ENCODE measurements at places on chromosomes 2 and 18.
A peak's percentile ranks its signal among the peaks of the same experiment; 100 is the strongest.

DNA sequence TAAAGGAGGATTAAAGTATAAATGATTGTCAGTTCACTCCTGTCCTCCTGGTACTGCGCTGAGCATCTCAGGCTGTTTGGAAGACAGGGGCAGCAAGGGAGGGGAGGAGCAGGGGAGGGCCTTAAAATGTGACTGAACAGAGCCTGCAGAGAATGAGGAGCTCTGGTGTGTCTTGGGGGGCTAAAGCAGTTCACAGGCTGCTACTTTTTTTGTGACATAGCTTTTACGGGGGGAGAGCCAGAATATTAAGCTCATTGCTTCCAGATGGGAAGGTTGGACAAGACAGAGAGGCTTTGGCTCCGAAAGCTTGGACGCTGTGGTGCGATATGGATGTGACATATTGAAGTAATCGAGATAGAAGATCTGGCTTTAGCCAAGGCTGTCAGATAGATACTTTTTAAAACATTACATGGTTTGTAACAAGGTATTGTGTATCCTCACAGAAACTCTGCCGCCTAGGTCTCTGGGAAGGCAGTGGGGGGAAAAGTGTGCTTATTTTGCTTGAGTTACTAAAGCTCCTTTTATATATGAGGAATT, 40.5 kb downstream of the RDH14 start:
- DNase-seq = no peak

DNA sequence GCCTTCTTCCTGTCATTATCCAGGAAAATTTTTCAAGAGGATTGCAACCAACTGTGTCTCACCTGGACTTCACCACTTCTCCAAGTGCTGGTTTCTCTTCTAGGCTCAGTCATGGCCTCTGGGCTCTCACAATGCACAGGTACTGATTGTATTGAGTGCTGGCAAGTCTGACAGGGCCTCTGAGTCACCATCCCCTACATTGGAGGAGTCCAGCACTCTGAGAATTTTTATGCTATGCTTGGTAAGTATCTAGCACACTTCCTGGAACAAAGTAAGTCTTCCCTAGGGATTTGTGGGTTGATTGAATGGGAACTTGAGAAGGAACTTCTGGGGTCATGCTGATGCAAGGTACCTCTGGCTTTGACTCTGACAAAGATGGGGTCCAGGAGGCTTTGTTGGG, 147.2 kb upstream of the CELF4 start:
- no peak for DNase-seq

DNA sequence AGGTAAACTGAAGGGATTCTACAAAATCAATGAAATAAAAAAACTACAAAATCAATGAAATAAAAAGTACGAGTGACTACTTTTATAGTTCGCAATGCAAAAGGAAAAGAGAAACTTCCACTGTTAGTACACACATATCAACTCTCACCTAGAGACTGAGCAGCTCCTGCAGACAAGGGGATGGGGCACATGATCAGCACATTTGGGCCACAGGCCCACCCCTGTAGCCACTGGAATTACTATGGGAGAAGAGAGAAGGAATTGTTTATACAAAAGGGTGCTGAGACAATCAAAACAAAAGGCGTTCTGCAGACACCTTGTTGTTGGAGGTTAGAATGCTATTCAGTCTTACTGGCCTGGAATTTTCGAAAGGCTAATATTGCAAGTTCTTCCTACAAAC, 34.7 kb upstream of the CD226 start:
- DNase-seq = no peak

DNA sequence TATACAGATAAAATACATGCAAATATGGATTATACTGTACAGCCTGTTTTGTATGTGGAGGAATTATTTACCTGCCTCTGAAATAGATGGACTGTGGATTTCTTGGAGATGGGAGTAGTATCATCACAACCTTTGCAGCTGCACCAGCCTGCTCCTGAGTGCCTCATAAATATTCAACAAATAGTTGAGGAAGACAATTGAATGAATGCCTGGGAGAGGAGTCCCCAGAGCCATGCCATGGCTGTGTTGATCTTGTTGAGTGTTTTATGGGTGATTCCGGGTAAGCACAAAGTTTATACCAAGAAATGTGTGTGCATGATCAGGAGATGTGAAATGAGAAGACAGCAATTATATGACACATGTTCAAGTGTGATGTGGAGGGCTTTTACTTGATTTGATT, 225.0 kb downstream of the FHOD3 start:
- no peak for DNase-seq

DNA sequence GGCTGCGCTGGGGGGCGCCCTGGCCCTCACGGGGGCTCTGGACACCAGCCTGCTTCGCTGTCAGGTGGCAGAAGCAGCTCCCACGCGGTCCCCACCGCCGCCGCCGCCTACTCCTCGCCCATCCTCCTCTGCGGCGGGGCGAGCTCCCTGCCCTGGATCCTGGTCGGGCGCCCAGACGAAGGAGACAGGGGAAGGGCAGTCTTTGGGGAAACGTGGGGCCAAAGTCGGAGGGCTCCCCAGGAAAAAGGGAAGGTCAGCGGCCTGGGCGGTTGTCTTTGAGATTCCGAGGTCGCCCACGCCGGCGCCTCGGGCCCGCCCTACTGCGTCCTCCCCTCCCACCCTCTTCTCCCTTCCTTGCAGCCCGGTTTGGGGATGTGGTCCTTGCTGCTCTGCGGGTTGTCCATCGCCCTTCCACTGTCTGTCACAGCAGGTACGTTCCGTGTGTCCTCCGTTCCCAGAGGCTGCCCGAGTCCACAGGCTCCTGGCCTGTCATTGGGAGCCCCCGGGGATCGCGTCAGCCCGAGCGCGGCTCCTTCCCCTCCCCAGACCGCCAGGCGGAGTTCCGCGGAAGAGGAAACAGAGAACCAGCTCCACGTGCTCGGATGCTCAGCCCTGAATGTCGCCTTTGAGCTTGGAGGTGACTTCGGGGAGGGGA, 800 bp downstream of the IL1RL2 start:
- DNase-seq = peak; percentile 5

- DNase-seq = no peak
These were observed 22.3 kb downstream of the INPP1 start for GRCh38 chr2:190365499-190366204.

DNA sequence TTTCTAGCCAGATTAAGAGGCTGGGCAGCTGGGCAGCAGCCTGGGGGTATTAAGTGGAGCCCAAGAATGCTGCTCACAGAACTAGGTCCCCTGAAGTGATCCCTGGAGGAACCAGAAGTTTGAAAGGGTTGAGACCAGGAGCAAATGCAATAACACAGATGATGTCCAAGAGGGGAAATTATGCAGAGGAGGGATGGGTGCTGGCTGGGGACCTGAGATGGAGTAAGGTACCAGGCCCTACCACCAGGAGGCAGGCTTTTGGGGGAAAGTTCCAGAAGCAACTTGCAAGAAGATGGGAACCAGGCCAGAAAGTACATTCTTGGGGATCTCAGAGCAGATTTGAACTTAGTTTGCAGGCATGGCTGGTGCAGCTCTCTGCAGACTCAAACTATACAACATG, 175.1 kb downstream of the NCK2 start:
- DNase-seq = no peak

DNA sequence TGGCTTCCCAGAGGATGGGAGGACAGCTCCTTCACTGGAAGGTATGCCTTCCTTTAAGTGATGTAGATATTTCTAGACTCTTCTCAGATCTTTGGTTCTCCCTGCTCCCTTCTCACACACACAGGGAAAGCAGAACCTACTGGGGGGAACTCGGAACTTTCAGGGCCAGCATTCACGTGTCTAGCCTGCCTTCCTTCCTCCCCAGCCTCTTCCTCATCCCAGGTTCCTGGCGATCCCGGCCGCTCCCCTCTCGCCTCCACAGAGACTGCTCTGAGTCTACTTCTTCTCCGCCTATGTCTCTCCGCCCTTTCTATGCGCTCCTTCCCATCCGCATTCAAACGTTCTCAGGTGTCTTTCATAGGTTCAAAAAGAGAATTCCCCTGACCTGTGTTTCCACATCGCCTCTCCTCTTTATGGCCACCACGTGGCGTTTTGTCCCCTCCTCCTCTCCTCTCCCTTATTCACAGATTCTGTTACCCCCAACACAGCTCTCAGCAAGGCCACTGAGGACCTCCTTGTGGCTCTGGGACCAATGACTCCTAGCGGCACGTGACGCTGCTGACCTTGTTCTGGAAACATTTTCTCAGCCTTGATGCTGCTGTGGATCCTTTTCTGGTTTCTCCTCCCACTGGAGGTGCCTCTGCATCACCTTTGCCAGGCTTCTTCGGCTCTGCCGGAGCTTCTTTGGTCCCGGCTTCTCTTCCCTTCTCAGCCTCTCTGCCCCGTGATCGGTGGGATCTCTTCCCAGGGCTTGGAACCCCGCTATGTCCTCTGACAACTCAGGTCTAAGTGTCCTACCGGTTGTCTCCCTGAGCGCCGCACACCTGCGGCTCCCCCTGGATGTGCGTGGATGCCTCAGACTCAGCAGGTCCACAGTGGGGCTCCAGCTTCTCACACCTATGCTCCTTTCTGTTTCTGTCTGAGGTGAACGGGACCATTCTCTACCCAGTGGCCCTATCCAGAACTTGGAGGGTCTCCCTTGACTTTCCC, 77.5 kb downstream of the VAPA start:
- DNase-seq = no peak

- DNase-seq = peak; percentile 99
These were observed 17.2 kb upstream of the C2orf74 start for GRCh38 chr2:61144697-61145268.

DNA sequence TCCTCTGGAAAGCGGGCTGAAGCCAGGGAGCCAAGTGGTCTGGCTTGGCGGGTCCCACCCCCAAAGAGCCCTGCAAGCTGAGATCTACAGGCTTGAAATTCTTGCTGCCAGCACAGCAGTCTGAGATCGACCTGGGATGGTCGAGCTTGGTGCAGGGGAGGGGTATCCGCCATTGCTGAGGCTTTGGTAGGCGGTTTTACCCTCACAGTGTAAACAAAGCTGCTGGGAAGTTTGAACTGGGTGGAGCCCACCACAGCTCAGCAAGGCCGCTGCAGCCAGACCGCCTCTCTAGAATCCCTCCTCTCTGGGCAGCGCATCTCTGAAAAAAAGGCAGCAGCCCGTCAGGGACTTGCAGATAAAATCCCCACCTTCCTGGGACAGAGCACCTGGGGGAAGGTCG, 12.6 kb upstream of the FLACC1 start:
- DNase-seq = no peak

DNA sequence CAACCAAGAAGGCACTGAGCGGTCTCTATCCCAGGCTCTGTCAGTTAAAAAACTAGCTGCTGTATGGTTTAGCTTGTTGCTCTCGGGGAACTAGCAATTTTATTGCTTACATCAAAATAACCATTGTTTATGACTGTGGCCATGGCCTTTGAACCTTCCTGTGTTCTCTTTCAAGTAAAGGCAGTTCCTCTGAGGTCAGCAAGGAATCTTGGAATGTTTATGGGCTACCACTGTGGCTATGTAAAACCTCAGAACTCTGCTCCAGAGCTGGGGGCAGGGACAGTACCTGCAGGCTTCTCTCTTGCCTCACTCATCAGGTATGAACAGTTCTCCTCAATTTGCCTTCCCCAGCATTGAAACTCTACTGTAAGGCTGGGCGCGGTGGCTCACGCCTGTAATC, 416.0 kb upstream of the NETO1 start:
- no peak for DNase-seq

- peak; percentile 50 for DNase-seq
These were observed 4.7 kb downstream of the CYTIP start for GRCh38 chr2:157438863-157439823.

- DNase-seq = no peak
These were observed 38.5 kb downstream of the PSMG2 start for GRCh38 chr18:12741351-12741750.

- no peak for DNase-seq
These were observed 28.4 kb upstream of the ANKRD44 start for GRCh38 chr2:197339016-197339415.

DNA sequence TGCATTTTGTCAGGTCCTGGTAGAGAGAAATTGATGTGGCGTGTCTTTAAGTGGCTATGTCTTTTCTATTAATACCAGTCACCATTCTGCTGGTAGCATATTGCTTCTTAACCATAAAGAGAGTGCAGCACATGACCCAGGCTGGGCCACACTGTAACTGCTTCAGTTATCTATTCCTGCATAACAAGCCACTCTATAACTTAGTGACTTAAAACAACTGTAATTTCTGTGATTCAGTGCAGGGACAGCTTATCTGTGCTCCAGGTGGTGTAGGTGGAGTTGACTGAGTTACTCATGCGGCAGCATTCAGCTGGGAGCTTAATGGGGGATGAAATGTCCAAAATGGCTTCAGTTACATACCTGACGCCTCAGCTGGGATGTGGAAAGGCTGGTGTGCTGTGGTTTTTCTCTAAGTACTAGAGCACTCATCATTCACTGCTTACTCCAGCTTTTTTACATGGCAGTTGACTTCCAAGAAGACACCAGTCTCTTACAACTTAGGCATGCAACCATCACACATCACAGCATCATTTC, 742.4 kb downstream of the SATB2 start:
- DNase-seq = no peak

GRCh38 chr2:238397356-238397755, 29.4 kb upstream of the ASB1 start:
- no peak for DNase-seq

DNA sequence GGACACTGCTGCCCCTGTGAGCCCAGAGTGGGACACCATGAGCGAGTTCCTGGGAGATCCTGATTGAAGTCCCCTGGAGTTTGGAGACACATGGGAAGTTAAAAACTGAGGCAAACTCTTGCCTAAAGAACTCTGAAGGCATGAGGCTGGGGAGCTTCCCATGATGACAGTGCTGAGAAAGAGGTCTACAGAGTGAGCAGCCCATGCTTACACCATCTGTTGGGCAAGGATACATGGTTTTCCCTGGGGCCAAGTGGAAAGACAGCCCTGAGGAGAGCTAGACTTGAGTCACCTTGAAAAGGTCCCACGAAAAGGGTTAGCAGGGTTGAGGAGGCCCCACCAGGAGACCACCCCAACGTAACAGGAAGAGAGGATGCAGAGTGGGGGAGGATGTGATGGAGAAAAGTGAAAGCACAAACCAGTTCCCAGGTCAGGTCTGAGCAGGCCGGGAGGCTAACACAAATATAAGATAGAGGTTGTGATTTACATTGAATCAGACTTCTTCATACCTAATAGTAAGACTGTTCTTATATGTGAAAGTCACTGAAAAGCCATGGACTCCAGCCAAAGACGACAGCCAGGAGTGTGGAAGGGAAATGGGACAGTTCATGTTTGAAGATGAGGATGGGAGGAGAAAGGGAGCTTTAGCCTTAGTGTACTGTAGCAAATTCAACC, 13.5 kb upstream of the FEZ2 start:
- no peak for DNase-seq

- no peak for DNase-seq
These were observed 41.0 kb upstream of the ACTR3 start for GRCh38 chr2:113848758-113849415.

GRCh38 chr2:152307863-152308262, 27.1 kb upstream of the FMNL2 start:
- no peak for DNase-seq

DNA sequence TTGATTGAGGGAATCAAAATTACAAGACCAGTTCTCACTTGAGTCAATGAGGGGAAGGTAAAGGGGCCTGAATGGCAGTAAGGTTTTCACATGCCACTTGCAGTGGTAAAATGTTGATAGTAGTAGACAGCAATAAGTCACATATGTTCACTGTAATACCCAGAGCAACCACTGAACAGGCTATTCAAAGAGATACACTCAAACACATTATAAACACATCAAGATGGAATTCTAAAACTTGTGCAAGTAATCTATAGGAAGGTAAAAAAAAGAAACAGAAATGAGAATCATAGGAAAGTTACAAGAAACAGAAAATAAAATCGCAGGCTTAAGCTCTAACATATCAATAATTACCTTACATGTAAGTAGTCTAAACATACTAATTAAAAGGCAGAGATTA, 86.6 kb upstream of the AFF3 start:
- no peak for DNase-seq

Measured in MV-4-11 (cell line).